ENCODE measurements at places on chromosomes 6 and 20. TPM values are rescaled to one million over a fixed set of nuclear protein-coding genes. Genes with fewer than 3 reads are reported as not detected.

Gene VSX1
- total RNA-seq, result not detected

Gene IDH3B
- 224 TPM for total RNA-seq

DNA sequence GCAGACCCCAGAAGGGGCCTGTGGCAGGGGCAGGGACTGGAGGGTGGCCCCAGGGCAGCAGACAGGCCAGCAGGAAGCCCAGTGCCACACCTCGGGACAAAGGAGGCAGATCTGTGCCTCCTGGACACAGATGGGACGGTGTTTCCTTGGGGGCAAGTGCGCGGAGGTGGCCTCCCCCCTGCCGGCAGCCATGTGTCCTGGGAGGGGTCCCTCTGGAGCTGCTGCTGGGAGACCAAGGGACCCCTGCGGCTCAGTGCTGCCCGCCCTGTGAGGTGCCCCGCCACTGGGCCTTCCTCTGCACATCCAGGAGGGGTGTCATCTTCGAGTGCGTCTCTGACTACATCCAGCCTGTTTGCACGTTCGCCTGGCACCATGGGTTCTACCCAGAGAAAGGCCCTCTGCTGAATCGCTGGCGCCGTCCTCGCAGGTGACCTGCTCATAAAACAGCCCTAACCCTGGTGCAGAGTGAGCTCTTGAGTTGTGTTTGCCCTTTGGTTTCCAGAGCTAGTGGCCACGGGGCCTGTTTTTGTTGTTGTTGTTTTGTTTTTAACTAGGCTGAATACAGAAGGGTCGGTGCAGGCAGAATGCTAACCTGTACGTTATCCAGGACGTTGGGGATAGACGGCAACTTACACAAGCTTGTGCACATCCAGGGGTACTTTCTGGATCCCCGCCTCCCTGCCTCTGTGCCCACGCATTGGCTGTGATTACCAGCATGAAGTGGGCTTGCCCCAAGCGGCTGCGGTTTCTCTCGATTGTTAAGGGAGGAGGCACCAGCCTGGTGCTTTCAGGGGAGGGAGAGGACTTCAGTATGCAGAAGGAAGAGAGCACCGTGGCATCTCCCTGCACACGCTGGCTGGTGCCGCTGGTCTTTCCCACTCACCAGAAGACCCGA is 1.3 kb upstream of the KCNQ2 start:
- DNase-seq, result no peak

Gene PRRC2A
- 48.6 TPM for total RNA-seq

DNA sequence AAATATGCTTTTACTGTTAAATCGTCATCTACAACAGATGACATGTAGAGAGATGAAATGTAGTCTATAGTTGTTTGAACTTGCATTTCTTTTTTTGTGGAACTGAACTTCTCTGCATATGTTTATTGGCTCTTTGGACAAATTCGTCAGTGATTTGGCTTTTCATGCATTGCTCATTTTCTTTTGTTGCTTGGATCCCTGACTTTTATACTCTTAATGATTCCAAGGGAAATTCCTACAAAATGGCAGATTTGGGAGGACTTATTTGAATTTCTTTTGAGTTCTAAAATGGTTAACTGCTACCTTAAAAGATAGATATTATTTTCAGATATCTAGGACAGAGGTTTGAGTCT is 65.4 kb downstream of the UTRN start:
- DNase-seq, result no peak

Gene ADGRF5
- 0.29 TPM for total RNA-seq

- no peak for DNase-seq
These were observed 149.8 kb downstream of the SH3BGRL2 start for GRCh38 chr6:79780881-79781280.

DNA sequence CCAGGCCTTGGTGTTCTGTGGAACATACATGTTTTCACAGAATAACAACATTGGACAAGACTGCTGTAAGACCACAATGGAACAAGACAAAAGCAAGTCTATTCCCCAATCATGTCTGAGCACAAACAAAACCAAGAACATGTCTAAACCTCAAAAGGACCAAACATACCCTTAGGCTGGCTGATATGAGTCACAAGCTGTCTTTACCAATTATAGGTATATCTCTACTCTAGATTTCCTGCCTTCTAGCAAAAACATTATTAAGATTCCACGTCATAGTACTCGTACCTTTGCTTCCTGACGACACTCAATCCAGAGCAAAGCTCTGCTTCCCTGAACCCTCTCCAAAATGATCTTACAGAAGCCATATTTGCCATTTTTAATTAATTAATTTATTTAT is 15.4 kb upstream of the L3MBTL1 start:
- no peak for DNase-seq

Gene TPD52L1
- total RNA-seq, result 54.5 TPM

- DNase-seq, result no peak
These were observed at the start of gene TP53TG5 for GRCh38 chr20:45378191-45378590. Gene TP53TG5 (minus strand): TSS chr20:45378325. CDS start chr20:45378236, 89 bp downstream.

DNA sequence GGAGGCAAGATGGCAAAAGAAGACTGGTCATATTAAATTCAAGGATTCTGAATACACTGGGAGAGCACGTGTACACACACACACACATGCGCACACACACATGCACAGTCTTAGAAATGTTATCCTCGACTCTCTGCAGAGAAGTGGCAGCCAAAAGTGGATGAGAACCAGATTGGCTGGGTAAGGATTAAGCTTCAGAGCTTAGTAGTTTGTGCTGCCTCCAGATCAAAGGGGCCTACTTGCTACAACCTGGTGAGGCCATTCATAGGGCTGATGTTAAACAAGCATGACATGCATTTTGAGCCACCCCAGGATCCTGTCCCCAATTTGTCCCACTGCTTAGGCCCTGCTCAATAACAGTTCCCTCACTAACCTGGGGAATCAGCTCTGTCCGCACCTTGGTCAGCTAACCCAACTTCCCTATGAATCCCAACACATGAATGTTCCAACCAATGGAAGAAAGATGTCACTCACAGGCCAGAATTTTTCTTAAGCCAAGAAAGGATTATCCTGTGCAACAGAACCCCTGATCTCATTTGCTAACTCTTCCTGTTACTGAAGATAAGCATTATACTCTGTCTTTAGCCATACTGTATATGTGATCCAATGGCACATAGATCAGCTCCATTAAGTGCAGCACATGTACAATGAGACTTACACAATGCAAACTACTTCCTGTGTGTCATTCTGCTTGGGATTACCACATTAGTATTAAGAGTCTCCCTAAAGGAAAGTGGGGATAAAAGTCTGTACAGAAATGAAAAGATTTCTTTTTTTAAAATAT is 31.0 kb downstream of the TOMM6 start:
- no peak for DNase-seq

Gene AAR2
- total RNA-seq, result 51.8 TPM

GRCh38 chr6:142474531-142475289 is 172.9 kb downstream of the ADGRG6 start:
- peak; percentile 77 for DNase-seq

Gene NKAPL
- total RNA-seq, result not detected

Gene PLCB1
- 19.7 TPM for total RNA-seq

Measured in SK-MEL-5 (cell line).